ENCODE measurements at places on chromosomes 5 and 9.

- no peak for DNase-seq
These were observed 7.0 kb upstream of the DCAF12 start for GRCh38 chr9:34133436-34133949.

- no peak for DNase-seq
These were observed 26.3 kb downstream of the NMUR2 start for GRCh38 chr5:152378730-152379129.

- no peak for DNase-seq
These were observed 24.3 kb downstream of the RAD23B start for GRCh38 chr9:107307331-107307730.

DNA sequence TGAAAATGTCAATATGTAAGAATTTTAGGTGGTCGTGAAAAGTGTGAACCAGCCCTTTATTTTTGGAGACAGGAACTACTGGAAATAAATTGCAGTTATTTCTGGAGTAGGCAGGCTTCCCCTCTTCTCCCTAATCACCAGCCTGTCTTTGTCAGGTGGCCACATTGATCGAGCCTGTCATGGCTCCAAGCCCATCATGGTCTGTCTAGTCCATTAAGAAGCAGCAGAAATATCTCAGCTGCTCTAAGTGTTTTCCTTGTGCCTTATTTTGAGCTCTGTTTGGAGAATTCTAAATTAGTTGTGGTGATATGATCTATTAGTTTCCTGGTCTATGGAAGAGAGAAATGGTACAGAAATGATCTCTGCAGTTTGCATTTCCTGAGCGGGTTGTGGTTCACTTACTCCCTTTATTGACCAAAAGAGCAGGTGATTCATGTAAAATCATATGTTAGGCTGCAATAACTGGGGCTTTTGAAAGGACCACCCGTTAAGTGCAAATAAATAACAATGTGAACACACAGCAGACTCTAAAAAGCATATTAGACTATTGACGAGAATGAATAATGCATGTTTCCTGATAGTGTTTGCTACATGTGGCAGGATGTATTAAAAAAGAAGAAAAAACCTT is 42.3 kb downstream of the BASP1 start:
- DNase-seq, result no peak

GRCh38 chr5:5419291-5420210 is 2.9 kb upstream of the ICE1 start:
- peak; percentile 85 for DNase-seq

DNA sequence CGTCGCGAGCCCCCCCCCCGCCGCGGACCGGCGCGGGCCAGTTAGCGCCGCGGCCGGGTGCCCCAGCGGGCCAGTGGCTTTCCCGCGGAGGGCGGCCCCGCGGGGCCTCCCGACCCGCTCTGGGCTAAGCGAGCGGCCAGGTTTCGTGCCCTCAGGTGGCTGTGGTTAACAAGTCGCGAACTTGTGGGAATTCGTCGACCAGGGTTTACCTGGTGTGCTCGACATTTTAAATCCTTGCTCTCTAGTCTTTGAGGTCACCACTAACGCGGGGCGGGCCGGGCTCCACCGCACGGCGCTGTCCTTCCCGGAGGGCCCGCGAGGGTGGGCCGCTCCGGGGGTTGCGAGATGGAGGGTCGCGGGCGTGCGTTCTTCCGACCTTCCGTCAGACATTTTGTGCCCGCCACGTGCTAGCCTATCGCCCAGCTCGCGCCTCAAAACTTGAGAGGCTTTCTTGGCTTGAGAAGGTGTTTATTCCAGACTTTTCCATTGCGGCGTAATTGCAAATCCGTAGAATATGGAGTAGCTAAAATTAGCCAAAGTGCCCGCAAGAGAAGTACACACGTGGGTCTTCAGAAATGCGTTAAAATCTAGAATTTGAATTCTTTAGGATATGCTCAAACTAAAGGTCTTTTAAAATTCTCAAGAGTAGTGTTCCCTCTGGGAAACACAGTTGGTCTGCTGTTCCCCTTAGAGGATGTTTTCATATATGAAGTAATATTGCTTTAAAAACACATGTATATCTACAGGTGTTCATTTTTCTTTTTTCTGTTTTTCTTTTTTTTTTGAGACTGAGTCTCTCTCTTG is 2.1 kb downstream of the ANP32B start:
- DNase-seq, result peak; percentile 56

DNA sequence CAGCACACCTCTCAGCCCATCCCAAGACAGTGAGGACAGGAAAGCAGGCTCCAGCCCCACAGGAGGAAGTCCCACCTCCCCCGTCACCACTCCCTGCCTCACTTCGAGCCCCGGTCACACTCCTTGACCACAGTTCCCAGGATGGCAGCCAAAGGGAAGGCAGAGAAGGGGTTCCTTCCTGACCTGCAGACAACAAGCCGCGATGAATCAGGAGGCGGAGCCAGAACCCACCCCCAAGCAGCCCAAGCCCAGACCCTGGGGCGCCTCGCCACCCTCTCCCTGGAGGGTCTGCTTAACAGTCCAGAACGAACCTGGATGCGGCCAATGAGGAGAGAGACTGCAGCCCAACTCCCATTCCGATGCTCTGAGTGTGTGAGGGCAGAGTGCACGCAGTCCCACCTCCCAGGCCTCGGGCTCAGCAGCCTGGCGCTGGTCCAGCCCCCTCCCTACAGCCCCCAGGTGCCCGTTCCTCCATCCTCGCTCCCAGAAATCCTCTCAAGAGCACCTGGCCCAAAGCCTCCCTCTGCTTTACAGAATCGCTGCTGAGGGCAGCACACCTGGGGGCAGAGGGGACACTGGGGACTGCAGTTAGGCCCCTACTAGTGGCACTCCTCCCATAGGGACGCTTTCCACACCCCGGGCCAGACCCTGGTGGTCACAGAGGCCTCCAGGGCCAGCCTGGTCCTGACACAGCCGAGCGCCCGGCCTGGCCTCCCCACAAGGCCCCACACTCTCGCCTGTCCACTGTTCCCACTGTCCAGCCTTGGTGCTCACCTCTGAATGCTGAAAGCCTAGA is 69.6 kb upstream of the LRRTM2 start:
- DNase-seq, result no peak

DNA sequence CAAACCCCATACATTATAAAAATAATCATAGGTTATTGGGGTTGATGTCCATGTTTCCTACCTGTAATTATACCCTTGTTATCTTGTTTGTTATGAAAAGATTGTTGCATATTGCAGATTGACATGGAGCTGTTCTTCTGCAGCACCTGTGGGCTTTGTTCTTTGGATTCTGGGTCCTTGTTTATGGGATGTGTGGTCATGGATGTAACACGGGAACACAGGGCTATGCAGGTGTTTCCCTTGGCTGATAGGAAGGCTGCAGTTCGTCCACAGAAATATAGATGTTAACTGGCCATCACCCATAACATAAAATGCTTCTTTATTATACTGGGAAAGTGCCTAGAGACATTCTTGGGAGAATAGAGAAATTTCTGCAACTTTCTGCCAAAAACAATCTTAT is 77.9 kb downstream of the FBXL7 start:
- DNase-seq, result no peak

DNA sequence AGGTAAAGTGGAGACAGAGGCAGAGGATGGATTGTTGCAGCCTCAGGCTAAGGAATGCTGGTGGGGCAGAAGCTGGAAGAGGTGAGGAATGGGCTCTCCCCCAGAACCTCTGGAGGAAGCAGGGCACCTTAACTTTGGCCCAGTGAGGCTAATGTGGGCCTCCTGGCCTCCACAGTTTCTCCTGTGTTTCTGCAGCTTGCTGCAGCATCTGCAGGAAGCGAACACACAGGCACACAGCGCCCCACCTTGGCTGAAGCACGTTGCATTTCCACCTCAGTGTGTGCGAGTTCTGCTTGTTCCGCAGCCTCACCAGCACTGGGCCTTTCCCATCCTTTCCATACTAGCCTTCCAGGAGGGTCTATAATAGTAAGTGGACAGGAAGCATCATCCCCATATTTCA is 27.2 kb upstream of the ASS1 start:
- peak; percentile 38 for DNase-seq

DNA sequence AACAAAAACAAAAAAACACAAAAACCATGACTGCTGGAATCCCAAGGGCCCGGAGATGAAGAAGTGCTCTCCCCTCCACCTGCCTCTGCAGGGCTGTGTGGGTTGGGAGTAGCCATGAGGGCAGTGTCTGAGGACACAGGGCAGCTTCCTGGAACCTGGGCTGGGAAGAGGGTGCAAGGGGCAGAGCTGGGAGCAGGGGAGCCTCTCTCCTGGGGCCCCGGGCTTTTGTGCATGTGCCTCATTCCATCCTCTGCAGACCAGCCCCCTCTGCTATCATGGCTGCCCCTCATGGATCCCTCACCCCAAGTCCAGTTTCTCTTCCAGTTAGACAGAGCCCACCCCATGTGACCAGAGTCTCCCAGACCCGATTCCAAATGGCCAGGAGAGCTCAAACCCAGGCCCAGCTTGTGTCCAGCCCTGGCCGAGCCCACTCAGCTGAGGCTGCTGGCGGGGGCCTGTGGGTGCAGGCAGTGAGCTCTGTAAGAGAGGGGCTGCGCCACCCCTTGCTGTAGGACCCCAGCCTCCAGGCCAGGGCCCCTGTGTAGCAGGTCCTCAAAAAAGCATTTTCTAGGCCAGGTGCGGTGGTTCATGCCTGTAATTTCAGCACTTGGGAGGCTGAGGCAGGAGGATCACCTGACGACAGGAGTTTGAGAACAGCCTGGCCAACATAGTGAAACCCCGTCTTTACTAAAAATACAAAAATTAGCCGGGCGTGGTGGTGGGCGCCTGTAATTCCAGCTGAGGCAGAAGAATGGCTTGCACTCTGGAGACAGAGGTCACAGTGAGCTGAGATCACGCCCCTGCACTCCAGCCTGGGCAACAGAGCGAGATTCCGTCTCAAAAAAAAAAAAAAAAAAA is 44.5 kb downstream of the PLPP7 start:
- no peak for DNase-seq

DNA sequence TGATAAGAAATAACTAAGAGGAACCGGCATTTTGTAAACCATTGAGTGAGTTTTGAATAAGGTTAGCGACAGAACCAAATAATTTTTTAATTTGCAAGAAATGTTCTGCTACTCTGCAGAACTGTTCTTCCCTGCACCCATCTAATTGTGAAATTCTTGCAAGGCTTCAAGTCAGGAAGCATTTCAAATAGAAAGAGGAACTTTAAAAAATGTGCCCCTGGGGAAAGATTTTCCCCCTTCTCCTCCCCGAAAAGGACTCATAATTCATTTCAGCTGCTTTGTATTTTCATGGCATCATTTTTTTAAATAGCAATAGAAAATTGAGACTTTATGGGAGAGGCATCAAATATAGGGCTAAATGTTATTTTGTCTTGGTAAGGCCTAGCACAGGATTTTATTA is 180.9 kb upstream of the ANKRD55 start:
- no peak for DNase-seq

- DNase-seq, result no peak
These were observed at the start of gene ADRB2 for GRCh38 chr5:148826053-148826738. ADRB2 (plus strand) TSS chr5:148826611; CDS start chr5:148826832, 221 bp downstream.

DNA sequence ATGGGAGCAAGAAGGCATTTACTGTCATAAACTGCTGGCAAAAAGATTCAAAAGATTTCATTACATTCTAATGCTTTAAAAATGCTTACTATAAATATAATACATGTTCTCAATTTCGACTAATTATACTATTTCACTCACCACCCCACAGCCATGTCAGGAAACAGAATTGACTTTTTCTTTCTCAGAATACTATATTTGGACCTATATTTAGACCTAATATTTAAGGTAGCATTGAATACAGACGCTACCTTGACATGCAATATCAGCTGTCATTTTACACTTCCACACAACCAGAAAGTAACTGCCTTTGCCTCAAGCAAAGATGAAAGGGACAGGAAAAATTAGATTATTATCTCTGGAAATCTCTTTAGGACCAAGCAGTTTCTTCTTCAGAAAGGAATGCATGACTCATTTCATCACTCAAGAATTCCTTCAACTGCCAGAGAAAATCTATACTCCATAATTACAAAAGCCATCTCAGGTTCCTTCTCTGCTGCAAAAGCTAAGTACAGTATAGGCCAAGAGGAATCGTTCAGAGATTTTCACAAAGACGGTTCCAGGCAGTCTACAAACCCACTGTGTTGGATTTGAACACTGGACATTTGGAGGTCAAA is 11.8 kb upstream of the UBE2QL1 start:
- DNase-seq, result no peak

- no peak for DNase-seq
These were observed 39.4 kb downstream of the PIP5K1B start for GRCh38 chr9:68744426-68744825.

- DNase-seq, result no peak
These were observed 32.8 kb upstream of the SEMA4D start for GRCh38 chr9:89530726-89531125.

- DNase-seq, result no peak
These were observed 351.1 kb upstream of the IRX2 start for GRCh38 chr5:3102531-3102930.

DNA sequence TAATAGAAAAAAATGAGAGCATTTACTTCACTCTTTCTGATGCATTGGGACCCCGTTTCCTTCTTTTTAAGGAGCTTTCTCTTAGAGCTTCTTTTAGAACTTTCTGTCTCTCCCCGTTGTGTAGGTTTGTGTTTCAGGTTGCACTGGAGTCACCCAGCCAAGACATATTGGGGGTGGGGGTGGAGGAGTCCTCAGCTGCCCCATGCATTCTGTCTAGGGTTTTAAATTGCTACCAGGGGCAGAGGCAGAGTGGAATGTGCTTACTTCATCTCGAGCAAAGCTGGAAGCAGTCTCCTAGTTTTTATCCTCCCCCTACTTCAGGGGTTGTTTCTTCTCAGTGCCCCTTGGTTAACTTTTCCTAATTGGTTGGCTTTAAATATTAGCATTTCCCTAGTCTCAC is 9.4 kb downstream of the OR2K2 start:
- DNase-seq, result no peak

DNA sequence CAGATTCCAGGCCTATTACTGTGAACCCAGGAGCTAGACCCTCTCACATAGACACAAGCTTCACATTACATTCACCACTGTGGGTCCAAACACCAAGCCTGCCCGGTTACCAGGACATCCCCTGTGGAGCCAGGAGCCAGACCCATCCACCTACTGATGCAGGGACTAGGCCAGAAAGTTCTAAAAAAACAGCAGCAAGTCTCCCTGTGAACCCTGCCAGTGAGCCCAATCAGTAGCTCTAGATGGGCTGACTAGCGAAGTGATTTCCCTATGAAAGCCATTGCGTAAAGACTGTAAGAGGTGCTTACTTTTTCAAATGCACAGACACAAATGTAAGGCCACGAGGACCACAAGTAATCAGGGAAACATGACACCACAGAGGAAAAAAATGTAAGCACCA is 352.3 kb downstream of the TMEM161B start:
- no peak for DNase-seq

DNA sequence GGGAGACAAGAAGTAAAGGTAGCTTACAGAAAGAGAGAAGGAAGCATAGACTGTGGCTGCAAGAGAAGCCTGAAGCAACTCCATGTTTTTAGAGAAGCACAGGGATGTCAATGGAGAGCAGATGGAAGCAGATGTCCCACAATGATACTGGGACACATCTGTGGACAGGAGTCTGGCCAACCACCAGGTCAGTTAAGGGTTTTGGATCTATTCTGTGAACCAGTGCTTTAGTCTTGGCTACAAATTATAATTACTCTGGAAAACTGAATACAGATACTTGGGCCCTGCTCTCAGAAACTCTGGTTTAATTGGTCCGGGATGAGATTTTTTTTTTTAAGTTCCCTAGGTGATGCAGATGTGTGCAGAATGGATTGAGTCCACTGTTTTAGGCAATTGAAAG is 592.8 kb downstream of the CSNK1G3 start:
- DNase-seq, result no peak

GRCh38 chr9:79780559-79780958 is 208.8 kb downstream of the TLE4 start:
- DNase-seq, result no peak

- DNase-seq, result no peak
These were observed 24.9 kb upstream of the SLCO6A1 start for GRCh38 chr5:102523541-102524175.

GRCh38 chr5:166493612-166494011 is 1797.8 kb upstream of the WWC1 start:
- no peak for DNase-seq

- DNase-seq, result peak; percentile 22
These were observed 46.5 kb upstream of the IRX2 start for GRCh38 chr5:2797981-2798380.
